ENCODE measurements at places on chromosomes 7 and 10.

GRCh38 chr10:117545141-117546019 is 2.8 kb downstream of the EMX2 start:
- no peak for DNase-seq

DNA sequence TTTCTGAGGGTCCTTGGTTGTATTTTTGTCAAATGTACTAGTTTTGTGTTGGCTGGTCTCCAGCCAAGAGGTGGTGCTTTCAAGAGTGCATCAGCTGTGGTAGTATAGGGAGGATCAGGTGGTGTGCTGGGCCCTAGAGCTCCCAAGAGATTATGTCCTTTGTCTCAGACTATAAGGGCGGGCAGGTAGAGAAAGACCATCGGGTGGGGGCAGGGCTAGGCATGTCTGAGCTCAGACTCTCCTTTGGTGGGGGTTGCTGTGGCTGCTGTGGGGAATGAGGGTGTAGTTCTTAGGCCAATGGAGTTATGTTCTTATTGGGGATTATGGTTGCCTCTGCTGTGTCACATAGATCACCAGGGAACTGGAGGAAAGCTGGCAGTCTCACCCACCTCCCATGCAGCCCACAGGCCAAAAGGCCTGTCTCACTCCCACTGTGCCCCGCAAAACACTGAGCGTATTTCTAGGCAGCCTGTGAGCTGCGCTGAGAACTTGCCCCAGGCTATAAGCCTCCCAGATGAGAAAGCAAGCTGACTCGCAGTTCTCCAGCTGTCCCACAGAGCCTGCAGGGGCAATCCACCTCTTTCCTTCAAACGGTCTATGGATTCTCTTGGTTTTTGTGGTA is 1066.7 kb downstream of the GRM8 start:
- no peak for DNase-seq

GRCh38 chr10:80924063-80924952 is 386.6 kb downstream of the SH2D4B start:
- DNase-seq, result peak; percentile 8

GRCh38 chr7:151395036-151395367 is 14.8 kb downstream of the WDR86 start:
- DNase-seq, result no peak

DNA sequence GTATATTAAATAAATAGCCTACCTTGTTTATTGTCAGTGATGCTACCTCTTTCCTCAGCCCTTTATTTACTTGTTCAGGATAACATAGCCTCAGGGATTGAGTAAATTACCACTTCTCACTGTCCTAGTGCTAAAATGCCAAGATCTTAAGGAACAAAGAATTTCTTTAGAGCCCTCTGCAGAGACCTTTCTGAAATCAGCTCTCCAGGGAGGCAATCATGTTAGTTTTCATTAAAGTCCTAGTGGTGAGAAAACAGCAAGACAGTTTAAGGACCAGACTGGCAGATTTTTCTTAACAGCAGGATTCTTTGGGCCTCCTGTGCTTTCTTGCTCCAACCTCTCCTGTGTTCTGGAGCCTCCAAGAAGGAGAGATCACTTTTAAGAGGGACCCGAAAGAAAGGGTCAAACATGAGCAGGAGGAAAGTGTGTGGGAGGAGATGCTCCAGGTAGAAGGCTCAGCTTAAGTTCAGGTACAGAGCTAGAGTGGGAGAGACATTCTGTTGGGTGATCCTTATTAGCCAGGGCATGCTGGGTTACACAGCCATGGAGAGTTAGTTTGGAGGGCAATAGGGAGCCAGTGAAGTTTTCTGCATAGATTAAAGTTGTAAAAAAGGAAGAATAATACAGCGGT is 1.2 kb upstream of the PLCE1 start:
- no peak for DNase-seq

DNA sequence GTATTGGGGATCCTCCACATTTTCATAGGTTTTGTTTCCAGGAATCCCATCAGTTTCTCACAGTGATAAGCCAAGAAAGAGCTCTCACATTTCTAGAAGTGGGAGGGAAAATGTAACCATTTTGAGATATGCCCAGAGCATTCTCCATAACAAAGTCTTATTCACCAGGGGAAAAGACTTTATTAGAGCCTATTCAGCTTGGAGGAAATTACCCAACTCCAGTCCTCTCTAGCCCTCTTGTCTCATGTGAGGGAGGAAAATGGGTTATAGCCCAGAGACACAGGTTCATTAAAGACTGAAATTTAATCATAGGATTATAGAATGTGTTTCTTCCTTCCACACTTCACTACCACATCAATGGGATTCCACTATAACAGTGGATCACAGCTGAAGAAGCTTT is 61.6 kb upstream of the DYNC1I1 start:
- no peak for DNase-seq

GRCh38 chr7:27709137-27710075 is 30.6 kb upstream of the TAX1BP1 start:
- DNase-seq, result no peak

- DNase-seq, result no peak
Measured at GRCh38 chr10:63696205-63696604, 175.0 kb downstream of the REEP3 start.

- no peak for DNase-seq
Measured at GRCh38 chr10:102629661-102630614, 14.3 kb upstream of the TRIM8 start.

GRCh38 chr10:132882069-132882951 is 60.1 kb downstream of the CFAP46 start:
- no peak for DNase-seq

- DNase-seq, result no peak
Measured at GRCh38 chr7:92694211-92694610, 104.0 kb upstream of the FAM133B start.

DNA sequence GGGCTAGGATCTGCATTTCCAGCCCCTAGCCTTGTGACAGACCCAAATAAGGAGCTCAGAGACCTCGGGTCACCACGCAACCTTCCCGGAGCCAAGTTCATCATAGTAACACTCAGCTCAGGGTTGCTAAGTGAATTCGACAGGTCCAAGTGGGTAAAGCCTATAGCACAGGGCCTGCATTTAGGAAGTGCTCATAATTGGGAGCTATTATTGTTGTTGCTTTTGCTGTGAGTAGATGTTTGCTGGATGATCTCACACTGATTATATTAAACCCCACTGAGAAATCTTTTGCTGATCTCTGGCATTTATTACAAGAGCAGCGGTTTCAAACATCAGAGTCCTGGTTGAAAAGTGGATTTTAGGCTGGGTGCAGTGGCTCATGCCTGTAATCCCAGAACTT is 20.3 kb upstream of the SAR1A start:
- DNase-seq, result no peak

- no peak for DNase-seq
Measured at GRCh38 chr7:40866601-40867000, 731.8 kb downstream of the SUGCT start.

- no peak for DNase-seq
Measured at GRCh38 chr10:33215635-33216034, 118.8 kb downstream of the NRP1 start.

- no peak for DNase-seq
Measured at GRCh38 chr10:106973288-106973687, 191.2 kb downstream of the SORCS1 start.

DNA sequence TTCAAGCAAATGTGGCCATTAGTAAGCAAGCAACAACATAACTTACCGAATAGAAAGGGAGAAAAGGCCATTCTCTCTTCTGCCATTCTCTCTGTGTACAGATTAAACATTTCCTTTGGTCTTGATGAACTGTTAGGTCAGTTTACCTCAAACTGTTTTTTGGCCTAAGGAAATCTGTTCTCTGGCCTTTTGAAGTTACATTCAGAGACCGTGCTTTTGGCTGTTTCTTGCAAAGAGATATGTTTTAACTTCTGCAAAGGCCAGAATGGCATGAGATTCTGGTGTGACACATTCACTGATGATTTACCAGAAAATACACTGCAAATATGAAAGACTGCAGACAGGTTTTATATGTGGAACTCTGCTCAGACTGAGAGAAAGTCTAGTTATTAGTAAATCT is 22.2 kb downstream of the AHR start:
- DNase-seq, result no peak

GRCh38 chr10:18401416-18402195 is 249.8 kb downstream of the NSUN6 start:
- no peak for DNase-seq

- peak; percentile 35 for DNase-seq
Measured at GRCh38 chr7:71735961-71736556, 604.1 kb downstream of the GALNT17 start.

- no peak for DNase-seq
Measured at GRCh38 chr10:6400331-6400730, 179.7 kb downstream of the PRKCQ start.

DNA sequence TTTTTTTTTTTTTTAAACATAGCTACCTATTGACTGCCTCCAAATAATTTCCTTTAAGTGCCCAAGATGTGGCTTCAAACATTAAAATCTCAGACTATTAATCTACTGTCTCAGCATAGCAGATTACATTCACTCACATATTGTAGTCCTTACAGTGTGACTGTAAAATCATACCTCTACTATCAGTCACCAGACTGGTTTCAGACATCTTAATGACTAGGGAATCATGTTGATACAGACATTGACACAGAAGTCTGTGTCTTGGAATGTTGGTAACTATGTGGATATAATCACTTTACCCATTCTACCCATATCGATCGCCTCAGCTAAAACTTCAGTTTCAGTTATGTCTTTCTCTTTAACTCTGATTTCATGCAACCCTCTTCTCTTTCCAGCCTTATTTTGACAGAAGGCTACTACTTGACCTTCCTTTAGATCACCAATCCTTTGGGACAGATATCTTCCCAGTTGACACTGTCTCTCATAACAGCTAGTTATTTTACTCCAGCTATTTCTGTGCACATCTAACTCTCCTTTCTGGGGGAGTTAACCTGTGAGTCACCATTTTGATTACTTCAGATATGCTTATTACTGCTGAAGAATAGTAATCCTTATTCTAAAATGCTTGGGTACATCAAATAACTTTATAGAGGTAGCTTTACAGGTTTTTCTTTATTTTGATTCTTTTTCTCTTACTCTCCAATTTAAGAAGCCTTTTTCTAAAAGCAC is 7.0 kb downstream of the TNKS2 start:
- no peak for DNase-seq

- no peak for DNase-seq
Measured at GRCh38 chr10:60353519-60354258, 36.0 kb downstream of the ANK3 start.

DNA sequence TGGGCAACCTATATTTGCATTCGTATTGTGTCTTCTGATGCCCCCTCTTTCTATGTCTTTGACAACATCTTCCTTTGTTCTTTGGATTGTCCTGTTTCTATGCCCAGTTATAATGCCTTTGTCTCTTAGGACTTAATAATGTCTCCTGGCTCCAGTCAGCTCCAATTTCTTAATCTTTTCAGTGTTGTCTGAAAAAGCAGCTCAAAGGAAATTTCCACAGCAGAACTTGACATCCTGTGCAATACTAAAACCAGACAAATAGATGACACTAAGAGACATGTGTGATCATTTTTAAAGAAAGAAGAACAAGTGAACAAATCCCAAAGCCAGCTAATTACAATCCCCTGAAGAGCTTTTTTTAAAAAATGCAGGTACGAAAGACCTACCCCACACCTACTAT is 47.7 kb upstream of the RNF148 start:
- DNase-seq, result no peak

DNA sequence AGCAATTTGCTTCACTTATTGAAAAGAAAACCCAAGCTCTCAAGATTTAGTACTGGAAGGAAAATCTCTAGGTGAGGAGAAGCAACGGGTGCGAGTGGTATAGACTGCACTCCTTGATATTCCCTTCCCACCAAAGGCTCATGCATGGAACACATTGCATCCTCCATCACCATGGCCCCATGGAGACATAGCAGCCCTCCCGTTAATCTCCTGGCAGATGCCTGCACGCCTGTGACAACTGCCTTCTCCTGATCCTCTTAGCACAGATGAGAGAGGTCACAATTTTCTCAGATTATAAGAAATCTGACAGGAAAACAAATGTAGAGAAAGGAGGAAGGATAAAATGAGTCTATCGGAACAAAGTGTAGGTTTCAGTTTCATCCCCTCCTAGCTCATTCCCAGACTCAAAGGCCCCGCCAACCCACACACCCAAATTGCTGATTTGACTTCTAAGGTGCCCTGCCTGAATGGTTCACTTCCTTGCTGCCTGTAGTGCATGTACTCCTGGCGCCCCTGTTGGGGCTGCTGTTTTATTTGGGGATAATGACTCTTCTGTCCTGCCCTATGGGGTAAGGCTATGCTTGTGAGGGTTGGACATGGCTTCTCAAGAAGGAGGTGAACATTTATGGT is 50.0 kb downstream of the PLXNA4 start:
- DNase-seq, result no peak

- no peak for DNase-seq
Measured at GRCh38 chr7:129650056-129650758, 38.7 kb downstream of the NRF1 start.

- no peak for DNase-seq
Measured at GRCh38 chr7:46786221-46786954, 795.5 kb downstream of the TNS3 start.

DNA sequence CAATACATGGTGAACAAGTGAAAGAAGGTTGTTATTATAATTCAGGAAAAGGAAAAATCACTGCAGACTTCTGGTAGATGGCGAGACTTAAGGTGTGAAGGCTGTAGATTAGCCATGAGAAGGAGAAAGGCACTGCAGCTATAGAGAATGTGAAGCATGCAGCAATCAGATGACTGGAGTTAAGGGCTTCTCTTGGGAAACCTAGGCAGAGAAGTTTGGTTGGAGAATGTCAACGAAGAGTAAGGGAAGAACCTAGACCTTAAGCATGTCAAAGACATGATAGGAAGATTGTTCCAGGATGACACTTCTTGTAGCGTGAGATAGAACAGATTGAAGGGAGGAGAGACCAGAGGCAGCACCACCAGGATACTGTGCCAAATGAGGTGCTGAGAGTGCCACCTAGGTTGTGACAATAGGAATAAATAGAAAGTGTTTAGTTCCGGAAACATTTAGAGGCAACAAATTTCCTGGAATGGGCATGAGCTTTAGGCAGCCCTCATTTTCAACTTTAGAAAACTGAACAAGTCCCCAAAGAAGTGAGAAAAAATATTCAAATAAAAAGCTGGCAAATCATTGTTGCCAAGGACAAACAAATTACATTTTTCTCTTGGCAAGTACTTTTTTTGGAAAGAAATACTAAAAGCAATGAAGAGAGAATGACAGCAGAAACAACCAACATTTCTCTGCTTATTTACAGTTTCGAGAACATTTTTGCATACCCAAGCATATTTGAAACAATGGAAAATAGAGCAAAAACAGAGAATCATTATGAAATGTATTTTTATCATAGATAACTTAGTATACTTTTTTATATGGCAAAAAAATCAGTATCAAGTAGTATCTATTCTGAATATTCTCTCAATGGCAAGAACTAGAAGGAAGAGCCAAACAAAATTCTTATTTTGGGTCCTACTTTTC is 4.9 kb downstream of the LRRC17 start:
- DNase-seq, result no peak

DNA sequence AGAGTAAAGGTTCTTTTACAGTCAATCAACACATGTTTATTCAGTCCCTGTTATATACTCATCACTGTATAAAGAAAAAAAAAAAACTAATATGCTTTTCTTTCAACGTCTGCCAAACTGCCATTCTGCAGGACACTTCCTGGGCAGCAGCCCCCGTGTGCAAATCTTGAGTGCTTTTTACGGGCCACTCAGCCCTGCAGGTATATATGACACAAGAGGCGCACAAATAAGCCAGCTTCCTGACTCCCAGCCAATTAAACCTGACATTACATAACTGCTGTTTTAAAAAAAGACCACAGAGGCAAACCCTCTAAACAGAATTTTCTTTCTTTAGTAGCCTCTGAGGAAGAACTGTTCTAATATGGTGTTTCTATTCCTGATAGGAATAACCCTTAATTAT is 263.0 kb upstream of the NEBL start:
- DNase-seq, result no peak

GRCh38 chr7:100673942-100674410 is 436 bp downstream of the GNB2 start:
- DNase-seq, result peak; percentile 58

- DNase-seq, result peak; percentile 49
Measured at GRCh38 chr7:120988591-120989256, at the start of gene CPED1. TSS of gene CPED1 (plus strand) at chr7:120988711. CDS start at chr7:120989622, 911 bp downstream.
